ENCODE measurements at places on chromosomes 4 and X.

DNA sequence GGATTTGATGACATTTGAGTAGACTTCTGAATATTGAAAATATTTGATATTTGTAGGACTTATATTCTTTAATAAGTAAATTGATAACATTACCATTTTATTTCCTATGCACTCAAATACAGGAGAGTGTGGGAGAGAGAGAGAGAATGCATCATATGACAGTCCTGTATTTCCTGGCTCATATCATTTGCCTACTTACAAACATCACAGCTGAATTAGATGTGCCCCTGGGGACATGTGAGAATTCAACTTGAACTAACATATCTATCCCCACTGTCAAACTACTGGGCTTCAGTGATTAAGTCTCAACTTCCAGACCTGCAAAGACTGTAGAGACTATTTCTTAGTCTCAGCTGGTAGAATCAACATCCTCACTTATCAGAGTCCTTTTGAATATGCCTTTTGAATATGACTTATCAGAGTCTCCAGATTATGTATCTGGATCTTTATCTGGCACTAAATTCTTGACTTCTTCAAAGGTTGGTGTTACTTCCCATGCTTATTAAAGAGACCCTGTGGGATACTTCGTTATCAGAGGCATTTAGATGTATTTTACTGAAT lies 75.5 kb downstream of the PABPC4L start:
- no peak for DNase-seq

DNA sequence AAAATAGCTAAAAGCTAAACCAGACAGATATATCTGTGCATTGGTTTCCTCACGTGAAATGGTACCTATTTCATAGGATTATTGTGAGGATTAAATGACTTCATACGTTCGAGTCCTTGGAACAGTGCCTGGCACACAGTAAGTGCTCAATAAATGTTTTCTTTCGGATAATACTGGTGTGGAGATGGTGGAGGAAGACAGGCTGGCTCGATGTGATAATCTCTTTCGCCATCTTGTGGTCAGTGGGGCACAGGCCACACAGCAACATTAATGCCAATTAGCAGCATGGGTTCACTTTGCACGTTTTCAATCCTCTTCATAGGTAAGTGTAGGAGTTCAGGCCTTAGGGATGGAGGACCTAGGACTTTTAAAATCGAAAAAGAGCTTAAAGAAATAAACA lies 9.3 kb downstream of the PAGE4 start:
- DNase-seq, result no peak

GRCh38 chrX:9816084-9816700 lies 30.0 kb downstream of the SHROOM2 start:
- DNase-seq, result no peak

DNA sequence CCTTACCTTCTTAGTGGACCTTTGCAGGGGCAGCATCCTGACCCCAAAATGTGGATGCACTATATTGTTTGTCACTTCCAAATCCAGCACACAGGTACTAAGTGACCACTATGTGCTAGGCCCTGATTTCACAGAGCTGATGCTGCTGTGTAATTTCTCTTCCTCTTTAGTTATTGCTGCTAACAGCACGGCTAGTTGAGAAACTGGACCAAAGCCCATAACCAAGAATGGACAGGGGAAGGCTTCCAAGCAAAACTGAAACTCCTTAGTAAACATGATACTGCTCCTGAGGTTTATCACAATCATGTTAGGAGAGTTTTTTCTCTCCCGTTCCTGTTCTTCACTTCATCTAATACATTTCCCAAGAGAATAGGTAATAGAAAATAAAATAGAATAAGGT lies 172.9 kb upstream of the TTC29 start:
- no peak for DNase-seq

All from stimulated activated CD4-positive, alpha-beta T cell treated with anti-CD3 and anti-CD28 coated beads, Interleukin-1b, Interleukin-23, amount 100 ng/mL, for 48 hours (primary cell).